ENCODE measurements at places on chromosomes 7 and 10.

DNA sequence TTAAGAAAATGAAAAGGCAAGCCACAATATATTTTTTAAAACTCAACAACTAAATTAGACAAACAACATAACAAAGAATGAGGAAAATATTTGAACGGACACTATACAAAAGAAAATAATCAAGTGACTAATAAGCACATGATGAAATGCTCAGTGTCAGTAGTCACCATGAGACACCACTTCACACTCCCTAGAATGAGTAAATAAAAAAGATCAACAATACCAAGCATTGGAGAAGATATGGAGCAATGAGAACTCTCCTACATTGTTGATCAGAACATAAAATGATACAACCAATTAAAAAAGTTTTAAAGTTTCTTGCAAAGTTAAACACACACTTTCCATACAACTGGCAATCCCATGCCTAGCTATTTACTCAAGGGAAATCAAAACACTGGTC, 222.2 kb downstream of the C7orf25 start:
- no peak for DNase-seq

GRCh38 chr7:22411977-22412693, 55.2 kb upstream of the RAPGEF5 start:
- DNase-seq, result no peak

DNA sequence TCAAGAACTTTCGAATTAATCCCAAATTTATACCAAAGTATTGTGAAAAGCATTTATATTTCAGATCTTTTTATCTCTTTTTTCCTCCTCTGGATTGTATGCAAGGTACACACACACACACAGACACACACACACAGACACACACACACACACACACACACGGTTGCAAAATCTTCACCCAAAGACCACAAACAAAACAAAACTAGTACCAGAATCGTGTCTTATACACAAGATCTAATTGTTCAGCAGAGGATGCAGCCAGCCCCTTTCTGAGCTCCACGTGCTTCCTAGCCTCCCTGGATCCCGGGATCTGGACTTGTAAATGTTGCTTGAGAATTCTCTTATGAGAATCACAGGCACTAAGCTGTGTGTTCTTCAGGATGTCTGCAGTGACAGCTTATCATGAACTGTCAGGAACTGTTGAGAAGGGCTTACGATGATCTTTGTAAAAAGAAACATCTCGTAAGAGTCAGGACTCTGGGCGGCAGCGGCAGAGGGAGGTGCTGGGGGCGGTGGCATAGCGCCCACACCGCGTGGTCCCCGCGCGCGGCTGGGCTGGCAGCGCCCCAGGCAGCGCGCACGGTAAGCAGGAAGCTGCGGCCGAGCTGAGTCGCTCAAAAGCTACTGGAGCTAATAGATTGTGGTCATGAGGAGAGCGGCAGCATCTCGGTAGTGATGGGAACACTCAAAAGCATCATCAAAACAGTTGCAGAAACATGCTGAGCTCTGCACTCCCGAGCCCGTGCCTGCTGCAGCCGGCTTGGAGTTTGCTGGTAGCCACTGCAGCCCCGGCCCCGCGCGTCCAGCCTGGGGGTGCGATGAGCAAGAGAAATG, 277.6 kb downstream of the GATA3 start:
- DNase-seq, result peak; percentile 94

GRCh38 chr7:72674394-72674793, 153.6 kb downstream of the TYW1B start:
- no peak for DNase-seq

DNA sequence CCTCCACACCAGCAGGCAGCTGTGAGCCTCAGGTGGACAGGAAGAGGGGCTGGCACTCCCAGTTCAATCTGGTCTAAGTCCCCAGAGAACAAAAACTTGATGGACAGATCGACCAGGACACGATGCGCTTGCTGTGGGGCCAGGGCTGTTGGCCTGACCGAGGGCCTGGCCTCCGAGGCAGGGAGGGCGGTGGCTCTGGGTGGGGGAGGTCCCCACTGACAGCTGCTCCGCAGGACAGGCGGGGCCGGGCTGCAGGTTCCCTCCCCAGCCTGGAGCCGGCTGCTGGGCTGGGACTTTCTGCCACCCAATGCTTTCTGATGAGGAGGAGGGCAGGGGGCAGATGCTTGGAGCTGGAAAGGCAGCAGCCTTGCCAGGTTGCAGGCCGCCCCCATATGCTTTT, 37.4 kb upstream of the ADGRA1 start:
- no peak for DNase-seq

DNA sequence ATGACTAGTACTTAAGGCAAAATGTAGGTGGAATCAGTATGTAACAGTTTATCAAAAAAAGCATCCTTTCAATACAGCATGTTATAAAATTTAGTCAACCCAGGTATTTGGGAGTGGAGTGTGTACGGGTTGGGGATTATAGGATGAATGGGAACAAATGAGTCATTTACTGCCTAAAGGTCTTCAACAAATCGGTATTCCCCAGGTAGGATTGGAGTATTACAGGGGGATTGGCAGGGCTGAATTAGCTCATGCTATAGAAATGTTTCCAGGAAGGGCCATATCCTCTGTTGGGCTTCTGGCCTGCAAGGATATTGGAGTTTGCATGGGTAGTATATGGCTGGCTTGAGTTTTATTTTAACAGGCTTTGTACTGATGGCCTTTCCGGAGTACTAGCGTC, 723.7 kb downstream of the SORCS1 start:
- DNase-seq, result no peak

DNA sequence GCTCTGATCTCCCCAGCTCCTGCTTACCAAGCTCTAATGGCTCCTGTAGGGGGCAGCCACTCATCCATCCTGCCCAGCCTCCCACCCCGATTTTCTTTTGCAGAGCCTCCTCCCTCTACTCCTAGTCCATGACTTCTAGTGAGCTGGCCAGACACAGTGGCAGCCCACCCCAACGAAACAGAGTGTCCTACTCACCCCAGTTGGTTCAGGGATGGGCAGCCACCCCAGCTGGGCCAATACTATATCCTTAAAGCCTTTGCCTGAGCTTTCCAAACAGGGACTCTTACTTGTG, 77.1 kb downstream of the GRID1 start:
- DNase-seq, result no peak

GRCh38 chr7:15715435-15715834, 29.0 kb upstream of the MEOX2 start:
- DNase-seq, result no peak

- DNase-seq, result no peak
Measured at GRCh38 chr10:60105295-60105695, 198.9 kb upstream of the CCDC6 start.

DNA sequence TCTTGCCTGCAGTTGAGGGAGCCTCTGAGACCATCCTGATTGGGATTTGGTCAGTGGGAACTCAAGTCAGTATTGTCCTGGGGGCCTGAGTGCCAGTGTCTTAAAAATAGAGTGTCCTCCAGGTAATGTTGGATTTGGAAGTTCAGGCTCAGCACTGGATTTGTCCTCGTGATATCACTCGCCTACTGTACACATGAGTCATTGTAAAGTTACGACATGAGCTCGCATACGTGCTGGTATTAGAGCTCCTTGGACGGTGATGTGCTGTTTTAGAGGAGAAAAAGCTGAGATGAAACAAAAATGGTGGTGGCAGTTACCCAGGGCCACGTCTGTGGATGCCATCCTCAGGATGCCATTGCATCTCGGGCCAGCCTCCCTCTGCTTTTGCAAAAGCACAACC, 78.2 kb downstream of the MGMT start:
- DNase-seq, result no peak

GRCh38 chr7:56181010-56181409, 64.8 kb upstream of the NUPR2 start:
- DNase-seq, result no peak

DNA sequence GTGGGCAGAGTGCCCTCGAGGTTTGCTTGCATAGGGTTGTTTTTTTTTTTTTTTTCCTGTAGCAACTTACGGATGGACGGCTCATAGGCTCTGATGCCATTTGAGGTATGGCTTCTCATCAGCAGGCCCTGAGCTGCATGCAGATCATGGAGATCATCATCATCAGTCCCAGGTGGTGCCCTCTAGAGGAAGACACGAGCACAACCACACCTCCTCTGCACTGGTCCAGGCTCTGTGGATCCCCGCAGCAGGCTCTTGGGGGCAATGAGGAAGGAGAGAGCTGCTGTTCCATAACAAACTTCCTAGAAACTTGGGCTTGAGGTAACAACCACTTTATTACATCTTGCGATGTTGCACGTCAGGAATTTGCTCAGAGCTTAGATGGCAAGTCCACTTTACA, 132.7 kb upstream of the CXCL12 start:
- no peak for DNase-seq

- DNase-seq, result peak; percentile 12
Measured at GRCh38 chr10:44949127-44949802, 10.3 kb upstream of the RASSF4 start.

- no peak for DNase-seq
Measured at GRCh38 chr10:70055550-70055949, 2.9 kb downstream of the MACROH2A2 start.

- no peak for DNase-seq
Measured at GRCh38 chr7:128279124-128279713, 38.1 kb downstream of the LEP start.

GRCh38 chr10:79149662-79150443, 81.1 kb downstream of the ZMIZ1 start:
- DNase-seq, result peak; percentile 85

- no peak for DNase-seq
Measured at GRCh38 chr7:155483868-155484325, 26.0 kb downstream of the EN2 start.

DNA sequence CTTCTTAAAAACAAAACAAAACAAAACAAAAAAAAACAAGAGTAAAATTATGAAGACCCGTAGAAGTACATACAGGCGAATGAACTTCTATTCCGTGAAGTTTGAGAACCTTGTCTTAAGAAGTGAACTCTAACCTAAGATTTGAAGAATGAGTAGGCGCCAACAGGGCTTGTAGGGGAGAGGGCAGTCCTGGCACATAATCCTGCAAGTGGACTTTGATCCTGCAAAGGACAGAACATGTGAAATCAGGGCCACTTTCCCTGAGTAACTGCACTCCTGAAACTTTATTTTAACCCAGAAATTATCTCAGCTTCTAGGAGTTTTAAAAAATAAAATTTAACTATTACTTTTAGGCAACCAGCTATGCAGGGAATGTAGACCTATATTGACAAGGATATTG, 62.0 kb downstream of the GNAT3 start:
- no peak for DNase-seq

- no peak for DNase-seq
Measured at GRCh38 chr10:116712989-116713543, 29.3 kb downstream of the HSPA12A start.

DNA sequence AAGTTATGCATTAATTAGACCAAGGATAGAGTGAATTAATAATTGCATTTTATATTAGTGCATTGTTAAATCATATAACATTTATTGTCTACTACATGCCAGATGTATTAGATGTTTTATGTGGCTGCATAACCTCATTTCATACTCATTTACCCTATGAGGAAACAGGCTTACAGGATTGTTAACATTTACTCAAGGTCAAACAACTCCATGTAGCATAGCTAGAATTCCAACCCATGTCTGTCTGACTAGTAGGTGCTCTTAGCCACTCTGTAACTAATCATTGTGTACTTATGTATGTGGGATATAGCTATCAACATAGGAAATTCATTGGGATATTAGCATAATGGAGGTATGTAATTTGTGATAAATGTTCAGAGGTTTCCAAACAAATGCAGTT, 46.3 kb downstream of the PHYHIPL start:
- no peak for DNase-seq

DNA sequence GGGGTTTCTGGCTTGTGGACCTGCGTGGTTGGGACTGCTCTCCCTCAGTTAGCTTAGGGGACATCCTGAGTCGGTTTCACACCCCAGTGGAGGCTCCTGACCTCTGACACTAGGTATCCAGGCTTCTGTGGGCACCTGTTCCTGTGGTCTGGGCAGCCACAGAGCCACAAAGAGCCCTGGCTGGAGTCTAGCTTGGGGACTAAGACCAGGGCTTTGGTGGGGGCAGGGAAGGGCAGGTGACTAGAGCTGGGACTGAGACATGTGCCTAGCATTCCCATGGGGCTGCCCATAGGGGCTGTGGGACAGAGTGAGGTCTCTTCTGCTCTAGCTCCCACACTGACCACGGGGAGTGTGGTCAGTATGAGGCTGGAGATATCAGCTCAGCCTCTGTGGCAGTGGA, 4.0 kb upstream of the TMEM270 start:
- no peak for DNase-seq

- DNase-seq, result peak; percentile 63
Measured at GRCh38 chr7:76260171-76260703, 42.2 kb upstream of the HSPB1 start.

DNA sequence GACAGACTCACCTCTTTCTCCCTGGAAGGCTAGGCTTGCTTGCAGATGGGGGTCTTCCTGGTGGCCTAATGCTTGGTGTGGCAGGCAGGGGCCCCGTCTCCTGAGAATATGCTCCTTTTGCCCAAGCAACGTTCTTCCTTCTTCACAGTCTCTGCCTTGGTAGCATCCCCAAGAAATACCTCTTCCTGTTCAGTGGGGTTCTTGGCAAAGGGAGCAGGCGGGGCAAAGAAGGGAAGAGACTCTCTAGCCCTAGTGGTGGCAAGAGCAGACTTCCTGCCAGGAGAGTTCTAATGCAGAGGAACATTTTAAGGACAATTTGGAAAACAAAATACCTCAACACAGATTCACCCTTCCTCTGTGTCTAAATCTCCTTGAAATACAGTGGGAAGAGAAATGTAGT, at the start of gene CLEC5A:
Gene CLEC5A, minus strand, starts transcription at position 179 of the 400 bp plus-strand sequence. CDS start 682 bp downstream, outside the sequence.
- DNase-seq, result no peak

GRCh38 chr10:74289951-74290350, 138.9 kb downstream of the ADK start:
- DNase-seq, result no peak

- DNase-seq, result no peak
Measured at GRCh38 chr10:35172146-35172545, 45.5 kb downstream of the CREM start.

GRCh38 chr10:133224756-133225372, 5.2 kb upstream of the UTF1 start:
- DNase-seq, result no peak

GRCh38 chr10:34794835-34795234, 20.3 kb downstream of the PARD3 start:
- DNase-seq, result no peak

DNA sequence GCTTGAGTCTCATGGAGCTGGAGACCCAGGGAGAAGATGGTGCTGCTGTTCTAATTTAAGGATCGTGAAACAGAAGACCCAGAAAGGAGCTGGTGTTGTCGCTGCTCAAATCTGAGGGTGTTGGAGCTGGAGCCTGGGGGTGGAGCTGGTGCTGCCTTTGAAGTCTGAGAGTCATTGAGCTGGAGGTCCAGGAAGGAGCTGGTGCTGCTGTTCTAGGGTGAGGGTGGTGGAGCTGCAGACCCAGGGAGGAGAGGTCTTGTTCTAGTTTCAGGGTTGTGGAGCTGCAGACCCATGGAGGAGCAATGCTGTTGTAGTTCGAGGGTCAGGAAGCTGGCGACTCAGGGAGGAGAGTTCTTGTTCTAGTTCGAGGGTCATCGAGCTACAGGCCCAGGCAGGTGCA, 84.1 kb upstream of the ZNF479 start:
- no peak for DNase-seq

GRCh38 chr7:137747359-137748031, 99.3 kb downstream of the DGKI start:
- no peak for DNase-seq
